ENCODE measurements at places on chromosomes 7 and 10.

DNA sequence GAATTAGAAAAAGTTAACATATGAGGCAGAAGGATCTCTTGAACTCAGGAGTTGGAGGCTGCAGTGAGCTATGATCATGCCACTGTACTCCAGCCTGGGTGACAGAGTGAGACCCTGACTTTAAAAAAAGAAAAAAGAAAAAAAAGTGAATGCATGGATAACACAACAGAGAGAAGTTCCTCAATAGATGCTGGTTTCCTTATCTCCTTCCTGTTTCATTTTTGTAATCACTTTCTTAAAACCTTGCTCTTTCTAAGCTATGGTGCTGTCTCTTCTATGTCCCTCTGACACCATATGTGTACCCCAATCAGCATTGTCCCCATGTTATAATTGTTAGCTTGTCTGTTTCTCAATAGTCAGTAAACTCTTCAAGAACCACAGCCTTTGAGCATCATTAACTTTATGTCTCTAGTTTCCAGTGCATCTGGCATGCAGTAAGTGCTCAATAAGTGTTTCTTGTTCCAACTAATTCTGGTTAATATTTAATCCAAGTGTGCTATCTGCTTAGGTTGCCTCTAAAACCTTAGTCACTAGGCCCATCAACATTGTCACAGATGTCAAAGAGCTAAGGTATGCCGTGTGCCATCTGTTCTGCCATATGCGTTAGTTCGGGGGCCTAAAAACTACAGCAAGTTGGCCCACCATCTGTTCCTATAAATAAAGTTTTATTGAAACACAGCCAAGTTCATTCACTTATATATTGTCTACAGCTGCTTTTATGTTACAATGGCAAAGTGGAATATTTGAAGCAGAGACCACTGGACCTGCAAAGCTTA, 36.2 kb downstream of the MPP7 start:
- DNase-seq: no peak

GRCh38 chr7:156474241-156474743, 166.3 kb upstream of the RNF32 start:
- no peak for DNase-seq

DNA sequence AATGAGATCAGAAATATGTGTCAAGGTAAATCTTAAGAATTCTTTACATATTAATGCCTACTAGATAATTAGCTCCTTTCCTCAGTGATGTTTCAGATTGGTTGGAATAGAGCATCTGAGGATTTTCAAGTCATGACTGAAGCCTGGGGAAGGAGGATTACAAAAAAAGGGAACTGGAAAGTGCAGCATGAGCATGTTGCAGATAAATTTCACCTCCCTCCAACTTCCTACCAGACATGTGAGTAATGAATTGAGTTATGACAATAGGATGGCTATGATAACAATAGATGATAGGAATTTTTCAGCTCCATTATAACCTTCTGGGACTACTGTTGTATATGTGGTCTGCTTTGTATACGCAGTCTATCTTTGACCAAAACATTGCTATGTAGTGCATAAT, 104.2 kb upstream of the RAB18 start:
- no peak for DNase-seq

DNA sequence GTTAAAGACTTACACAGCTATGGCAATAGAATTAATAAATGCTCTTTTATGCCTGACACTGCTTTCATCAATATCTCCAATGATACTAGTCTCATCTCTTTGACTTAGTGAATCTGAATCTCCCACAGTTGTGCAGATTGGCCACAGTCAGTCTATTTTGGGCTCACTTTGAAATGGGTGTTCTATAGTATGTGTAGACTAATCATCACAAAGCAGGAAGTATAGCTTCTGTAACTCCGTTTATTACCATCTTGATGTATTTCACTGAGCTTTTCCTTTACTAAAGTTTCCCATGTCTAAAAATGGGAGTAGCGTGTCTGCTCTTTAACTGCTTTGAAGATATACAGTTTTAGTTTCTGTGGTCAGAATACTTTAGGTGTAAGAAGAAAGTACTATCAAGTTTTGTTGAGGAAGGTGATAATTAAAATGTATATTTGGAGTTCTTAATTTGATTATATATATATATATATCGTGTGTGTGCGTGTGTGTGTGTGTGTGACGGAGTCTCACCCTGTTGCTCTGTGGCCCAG, 70.1 kb downstream of the ST7 start:
- DNase-seq: no peak

DNA sequence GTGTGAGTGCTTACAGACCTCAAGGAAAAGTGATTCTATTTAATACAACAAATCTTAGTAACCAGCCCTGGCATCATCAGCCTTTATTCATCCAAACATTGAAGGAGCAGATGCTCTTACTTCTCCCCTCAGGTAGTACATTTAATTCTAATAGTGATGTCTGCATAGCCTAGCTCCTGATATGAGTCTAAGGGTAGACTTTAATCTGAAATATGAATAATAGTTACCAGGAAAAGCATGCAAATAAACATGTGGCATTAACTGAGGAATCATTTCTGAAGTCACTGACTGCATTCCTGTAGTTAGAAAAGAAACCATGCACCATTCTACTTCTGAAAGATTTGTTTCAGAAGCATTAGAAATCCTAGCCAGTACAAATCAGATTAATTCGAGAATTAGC, 25.7 kb upstream of the LMBR1 start:
- DNase-seq: no peak

DNA sequence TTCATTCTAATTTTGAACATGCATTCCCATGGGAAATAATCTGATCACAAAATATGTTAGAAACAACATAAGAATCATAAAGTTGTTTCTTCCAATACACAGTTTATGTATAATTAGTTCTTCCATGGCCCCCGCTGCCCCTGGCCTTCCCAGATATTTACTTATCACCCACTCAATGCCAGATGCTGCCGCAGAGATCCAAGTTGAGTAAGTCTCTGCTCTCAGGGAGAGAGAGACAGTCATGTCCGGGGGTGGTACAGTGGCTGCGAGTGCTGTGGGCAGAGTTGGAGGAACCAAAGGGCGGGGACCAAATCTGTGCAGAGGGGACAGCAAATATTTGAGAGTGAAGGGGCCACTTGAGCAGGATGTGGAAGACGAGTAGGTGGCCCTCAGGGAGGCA, 37.1 kb downstream of the COL26A1 start:
- no peak for DNase-seq

DNA sequence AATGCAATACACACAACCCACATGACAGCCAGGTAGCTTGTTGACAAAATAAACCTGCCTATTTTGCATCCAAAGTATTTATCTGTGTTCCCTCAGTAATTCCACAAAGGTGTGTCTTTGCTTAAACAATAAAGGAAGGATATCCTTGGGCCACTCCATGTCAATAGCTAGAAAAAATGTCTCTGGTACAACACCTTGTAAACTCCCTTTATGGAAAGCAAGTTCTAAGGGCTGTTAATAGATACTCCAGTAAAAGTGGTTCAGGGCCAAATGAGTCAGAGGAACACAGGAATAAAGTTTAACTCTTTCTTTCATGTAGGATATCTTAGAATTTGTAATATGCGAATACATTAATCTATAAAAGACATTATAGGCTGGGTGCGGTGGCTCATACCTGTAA, 96.9 kb upstream of the LRRTM3 start:
- no peak for DNase-seq

- DNase-seq: no peak
Measured at GRCh38 chr7:138837627-138838026, 39.6 kb upstream of the ATP6V0A4 start.

All from esophagus squamous epithelium (tissue), 5 donors.